Suppressor macrophage treated with lipopolysaccharide for 4 hours (primary cell): ENCODE measurements at places on chromosomes 2 and 18.

- DNase-seq: no peak
These were observed 81.4 kb upstream of the CABLES1 start for GRCh38 chr18:23053776-23054457.

- no peak for DNase-seq
These were observed 332.7 kb downstream of the ZNF521 start for GRCh38 chr18:25019086-25019860.

- DNase-seq: no peak
These were observed 32.3 kb downstream of the FOSL2 start for GRCh38 chr2:28424799-28425463.

DNA sequence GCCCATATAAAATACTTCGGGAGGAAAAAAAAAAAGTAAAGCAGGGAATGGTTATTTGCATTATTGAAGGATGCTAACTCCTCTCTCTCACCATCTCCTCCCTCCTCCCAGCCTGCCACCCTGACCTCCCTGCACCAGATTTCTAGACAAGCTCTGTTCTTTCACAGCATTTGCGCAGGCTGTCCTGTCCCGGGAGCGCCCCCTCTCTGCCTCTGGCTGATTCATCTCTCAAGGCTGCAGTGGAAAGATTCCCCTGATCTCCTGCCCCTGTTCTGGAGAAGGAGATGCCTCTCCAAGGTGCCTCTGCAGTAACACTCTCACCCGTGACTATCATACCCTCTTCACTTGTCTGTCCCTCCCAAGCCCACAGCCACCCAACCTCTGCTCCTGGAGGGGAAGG, 38.5 kb downstream of the COL4A4 start:
- DNase-seq: no peak

DNA sequence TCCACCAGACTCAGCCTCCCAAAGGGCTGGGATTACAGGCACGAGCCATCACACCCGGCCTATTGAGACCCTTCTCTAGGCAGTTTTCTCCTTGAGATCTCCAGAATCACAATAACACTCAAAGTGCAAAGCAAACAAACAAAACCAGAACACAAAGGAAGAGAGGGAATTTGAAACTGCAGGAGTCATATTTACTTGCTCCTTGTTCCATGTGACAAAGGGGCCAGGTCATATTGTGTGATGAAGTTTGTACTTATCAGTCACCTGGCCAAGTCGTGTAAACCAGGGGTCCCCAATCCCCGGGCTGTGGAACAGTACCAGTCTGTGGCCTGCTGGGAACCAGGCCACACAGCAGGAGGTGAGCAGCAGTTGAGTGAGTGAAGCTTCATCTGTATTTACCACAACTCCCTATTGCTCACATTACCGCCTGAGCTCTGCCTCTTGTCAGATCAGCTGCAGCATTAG, 26.5 kb downstream of the SCYGR8 start:
- DNase-seq: no peak

DNA sequence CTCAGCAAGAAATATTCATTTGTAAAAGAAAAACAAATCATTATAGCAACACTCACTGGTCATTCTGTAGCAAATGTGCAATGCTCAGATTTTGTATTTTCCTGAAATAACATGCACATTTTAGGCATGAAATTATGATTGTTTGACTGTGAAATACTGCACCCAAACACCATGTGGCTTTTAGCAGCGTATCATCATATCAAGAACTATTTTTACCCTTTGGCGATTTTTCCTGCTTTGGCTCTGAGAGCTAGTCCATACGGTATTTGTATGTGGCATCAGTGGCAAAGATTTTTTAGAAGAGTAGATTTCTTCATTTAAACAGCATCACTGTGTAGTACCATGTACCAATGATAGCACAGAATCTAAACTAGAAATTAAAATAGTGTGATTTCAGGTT, 493.1 kb downstream of the NR4A2 start:
- DNase-seq: no peak

DNA sequence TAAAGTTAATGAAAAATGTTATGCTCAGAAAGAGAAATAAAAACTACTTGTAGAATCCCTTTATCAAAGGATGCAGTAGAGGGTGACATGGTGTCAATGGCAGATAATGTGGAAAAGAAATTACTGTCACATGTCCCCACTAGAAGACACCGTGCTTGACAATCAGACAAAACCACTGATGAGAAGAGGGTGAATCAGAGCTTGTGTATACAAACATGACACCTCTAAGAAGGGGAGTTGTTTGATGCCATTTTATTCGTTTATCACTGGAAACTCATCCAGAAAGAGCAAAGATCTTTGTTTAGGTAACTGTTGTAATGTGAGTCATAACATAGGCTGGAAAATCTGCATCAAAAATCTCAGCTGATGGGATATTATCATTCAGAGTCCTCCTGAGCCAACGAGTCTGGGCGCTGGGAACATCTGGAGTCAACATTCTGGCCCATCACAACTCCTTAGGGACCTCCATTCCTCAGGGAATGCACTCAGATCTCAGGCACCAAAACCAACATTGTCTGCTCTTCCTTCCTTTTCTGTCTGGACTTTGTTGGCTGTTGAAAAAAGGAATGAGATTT, 49.5 kb upstream of the RAB12 start:
- no peak for DNase-seq

GRCh38 chr2:120729406-120730399, 6.0 kb upstream of the GLI2 start:
- DNase-seq: no peak

- DNase-seq: no peak
These were observed 123.6 kb upstream of the CAB39 start for GRCh38 chr2:230589025-230589424.

DNA sequence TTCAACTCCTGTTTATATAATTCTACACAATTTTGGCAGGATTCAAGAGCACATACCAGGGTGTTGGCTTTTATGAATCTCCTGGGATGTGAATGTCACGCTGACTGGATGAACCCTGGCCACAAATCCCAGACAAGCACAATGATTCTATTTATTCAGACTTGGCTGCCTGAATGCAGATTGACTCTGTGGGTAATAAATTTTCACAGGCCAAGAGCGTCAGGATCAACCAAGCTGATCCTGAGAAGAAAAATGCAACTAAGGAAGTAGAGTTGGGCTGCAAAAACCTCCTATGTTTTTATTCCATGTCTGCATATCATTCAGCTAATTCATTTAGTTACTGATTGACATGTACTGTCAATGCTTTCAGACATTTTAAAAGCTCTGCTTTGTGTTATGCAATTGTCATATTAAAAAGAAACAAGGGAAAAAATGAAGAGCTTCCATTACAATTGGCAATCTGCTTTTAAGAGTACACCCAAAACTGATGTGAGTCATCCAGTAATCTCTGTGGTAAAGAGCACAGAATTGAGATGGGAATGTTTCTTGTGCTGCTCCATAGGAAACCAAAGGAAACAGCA, 173.0 kb upstream of the REV1 start:
- no peak for DNase-seq

DNA sequence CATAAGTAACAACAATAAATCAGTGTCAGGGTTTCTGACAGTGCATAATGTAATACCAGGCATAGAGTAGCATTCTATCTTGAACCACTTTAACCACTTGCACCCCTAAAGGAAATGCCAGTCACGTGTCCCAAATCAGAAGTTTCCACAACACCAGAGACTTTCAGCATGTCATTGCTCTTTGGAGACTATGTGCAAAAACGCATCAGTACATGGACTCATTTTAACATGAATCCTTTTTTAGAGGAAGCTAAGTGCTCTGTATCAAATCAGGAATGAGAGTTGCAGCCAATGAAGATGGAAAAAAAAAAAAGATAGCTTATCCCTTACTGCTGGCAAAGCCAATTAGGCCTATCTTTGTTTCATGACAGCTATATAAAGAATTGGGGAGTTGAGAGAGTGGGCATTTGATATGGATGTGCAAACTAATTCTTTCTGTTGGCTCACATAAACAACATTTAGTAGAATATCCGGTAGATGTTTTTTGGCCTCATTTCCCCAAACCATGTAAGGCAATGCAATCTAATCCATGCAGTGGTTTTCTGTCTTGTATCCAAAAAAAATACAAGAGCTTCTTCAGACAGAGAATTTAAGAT, 353.1 kb downstream of the IRS1 start:
- DNase-seq: no peak

GRCh38 chr2:9282128-9283112, 75.8 kb downstream of the ASAP2 start:
- no peak for DNase-seq

- no peak for DNase-seq
These were observed 159.9 kb downstream of the ACTR3 start for GRCh38 chr2:114049826-114050225.

GRCh38 chr18:12106471-12106870, 12.8 kb downstream of the ANKRD62 start:
- DNase-seq: peak; percentile 8

DNA sequence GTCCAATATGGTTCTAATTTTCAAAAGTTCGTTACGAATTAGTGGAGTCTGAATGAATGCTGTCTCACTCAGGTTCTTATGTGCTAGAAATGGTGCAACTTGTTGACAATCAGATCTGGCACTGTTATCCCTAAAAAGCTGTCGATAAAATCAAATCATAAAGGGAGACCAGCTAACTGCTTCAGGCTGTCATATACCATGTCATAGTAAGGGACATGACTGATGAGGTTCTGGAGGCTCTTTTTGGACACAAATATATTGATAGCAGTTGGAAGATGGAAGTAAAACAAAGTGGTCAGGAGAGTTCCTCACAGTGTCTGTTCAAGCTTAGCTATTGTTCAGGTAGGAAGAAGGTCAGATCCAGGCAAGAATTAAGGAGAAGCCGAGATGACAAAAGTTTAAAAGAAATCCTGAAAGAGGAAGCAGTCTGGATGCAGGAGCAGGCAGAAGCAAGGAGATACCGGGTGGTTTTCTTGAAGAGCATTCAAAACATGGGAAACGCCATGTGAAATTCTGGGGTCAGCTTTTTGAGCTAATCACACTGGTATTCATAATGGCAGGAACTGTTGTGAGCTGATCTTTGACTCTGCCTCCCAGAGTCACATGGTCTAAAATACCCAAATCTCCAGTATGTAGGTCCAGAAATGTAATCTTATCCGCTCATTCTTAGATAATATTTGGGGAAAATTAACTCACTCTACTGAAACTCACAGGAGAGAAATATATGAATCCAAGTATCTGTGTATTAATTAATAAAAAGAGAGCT, 9.4 kb upstream of the CAVIN2 start:
- DNase-seq: no peak

GRCh38 chr2:206558492-206558891, 83.8 kb upstream of the FAM237A start:
- DNase-seq: no peak

GRCh38 chr2:240202586-240202985, 62.1 kb upstream of the OTOS start:
- DNase-seq: no peak

DNA sequence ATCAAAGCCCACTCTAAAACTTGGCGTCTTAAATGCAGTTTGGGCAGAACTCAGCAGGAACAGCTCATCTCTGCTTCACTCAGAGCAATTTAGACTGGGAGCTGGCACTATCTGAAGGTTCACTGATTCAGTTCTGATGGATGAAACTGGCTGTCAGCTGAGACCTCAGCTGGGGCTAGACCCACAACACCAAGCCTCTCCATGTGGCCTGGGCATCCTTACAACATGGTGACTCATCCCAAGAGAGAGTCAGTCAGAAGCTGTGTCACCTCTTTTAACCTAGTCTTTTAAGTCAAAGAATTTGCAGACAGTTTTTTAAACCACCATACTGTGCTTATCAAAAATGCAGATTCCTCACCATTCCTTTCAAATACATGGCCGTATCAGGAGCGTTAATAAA, 62.6 kb upstream of the ZNF397 start:
- peak; percentile 34 for DNase-seq

GRCh38 chr2:175926272-175926671, 75.8 kb downstream of the LNPK start:
- DNase-seq: no peak

- DNase-seq: peak; percentile 47
These were observed 58.6 kb downstream of the ZEB2 start for GRCh38 chr2:144461308-144461766.

- no peak for DNase-seq
These were observed 85.5 kb upstream of the ITPRID2 start for GRCh38 chr2:181806039-181806392.

DNA sequence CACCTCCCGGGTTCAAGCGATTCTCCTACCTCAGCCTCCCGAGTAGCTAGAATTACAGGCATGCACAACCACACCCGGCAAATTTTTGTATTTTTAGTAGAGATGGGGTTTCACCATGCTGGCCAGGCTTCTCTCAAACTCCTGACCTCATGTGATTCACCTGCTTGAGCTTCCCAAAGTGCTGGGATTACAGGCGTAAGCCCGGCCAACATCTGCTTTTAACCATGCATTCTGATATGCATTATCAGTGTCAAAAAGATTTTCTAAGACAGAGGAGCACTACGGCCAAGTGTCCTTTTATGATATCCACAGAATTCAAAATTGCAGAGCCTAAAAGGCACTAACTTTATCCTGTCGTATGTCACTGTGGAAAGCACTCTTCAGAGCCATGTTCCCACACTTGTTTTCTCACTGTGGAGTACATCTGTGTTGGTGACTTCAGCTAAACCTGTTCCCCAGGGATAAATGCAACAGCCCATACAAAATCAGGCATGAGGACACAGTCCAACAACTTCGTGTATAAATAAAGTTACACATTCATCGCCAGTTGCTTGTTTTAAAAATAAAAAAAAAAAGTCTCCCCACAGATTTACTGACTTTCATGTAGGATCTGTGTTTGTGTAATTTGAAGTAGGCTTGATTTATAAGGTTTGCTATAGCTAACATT, 56.4 kb downstream of the STK25 start:
- no peak for DNase-seq

- no peak for DNase-seq
These were observed 103.5 kb downstream of the UPP2 start for GRCh38 chr2:158205215-158205614.

GRCh38 chr2:28622101-28622499, 126.2 kb downstream of the PLB1 start:
- DNase-seq: no peak

DNA sequence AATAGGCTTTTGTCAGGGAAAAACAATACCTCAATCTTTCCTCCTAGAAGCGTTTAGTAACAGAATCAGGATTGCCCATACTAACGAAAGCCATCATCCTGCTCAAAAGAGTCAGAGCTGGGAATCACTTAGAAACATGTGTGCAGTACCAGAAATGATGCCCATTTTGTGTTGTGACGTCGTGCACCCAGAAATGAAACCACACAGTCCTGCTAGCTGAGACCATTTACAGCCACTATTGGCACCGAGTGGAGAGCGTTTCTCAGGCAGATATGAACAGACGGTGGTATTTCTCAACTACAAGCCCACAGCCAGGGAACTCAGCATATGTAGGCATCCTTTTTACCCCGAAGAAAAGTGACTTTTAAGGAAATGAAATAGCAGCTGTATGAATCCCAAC, 284.3 kb upstream of the LRATD1 start:
- no peak for DNase-seq

- DNase-seq: no peak
These were observed 5.1 kb downstream of the NEUROD1 start for GRCh38 chr2:181675254-181675653.
